ENCODE measurements at places on chromosomes 7 and 10. TPM values are rescaled to one million over a fixed set of nuclear protein-coding genes. Genes with fewer than 3 reads are reported as not detected.
A peak's percentile ranks its signal among the peaks of the same experiment; 100 is the strongest.

Gene PIK3CG
- 5.4 TPM for total RNA-seq

Gene ELAPOR2
- total RNA-seq = 1.2 TPM

Gene OR9A2
- total RNA-seq = not detected

Gene AGR2
- total RNA-seq = not detected

Gene PHYHIPL
- not detected for total RNA-seq

Gene GJD4
- not detected for total RNA-seq

Gene LOXL4
- 24.9 TPM for total RNA-seq

- peak; percentile 86 for DNase-seq
Measured at GRCh38 chr7:17625043-17625442, 315.3 kb downstream of the SNX13 start.

DNA sequence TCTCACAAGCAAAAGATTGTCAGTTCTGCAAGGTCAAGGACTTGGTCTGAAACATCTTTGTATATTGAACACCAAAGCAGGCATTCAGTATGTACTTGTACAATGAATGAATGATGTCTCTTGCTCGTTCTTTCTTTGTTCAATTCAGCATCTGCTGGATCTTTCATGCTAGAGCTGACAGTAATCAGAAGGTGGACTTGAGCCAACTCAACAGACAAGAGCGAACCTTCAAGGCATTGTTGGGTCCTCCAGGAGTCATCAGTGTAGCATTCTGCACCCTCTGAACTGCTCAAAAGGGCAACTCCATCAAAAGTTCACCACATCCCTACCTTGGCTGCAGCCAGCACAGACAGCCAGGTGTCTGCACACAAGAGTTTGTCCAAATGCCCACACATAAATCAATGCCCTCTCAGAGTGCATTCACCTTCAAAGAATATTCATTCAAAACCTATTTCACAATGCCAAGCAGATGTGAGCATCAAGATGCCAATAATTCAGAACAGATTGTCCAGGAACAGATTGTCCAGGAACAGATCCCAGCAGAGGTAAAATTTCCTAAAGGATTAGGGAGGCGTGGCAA, 386.7 kb downstream of the CALN1 start:
- DNase-seq = no peak

DNA sequence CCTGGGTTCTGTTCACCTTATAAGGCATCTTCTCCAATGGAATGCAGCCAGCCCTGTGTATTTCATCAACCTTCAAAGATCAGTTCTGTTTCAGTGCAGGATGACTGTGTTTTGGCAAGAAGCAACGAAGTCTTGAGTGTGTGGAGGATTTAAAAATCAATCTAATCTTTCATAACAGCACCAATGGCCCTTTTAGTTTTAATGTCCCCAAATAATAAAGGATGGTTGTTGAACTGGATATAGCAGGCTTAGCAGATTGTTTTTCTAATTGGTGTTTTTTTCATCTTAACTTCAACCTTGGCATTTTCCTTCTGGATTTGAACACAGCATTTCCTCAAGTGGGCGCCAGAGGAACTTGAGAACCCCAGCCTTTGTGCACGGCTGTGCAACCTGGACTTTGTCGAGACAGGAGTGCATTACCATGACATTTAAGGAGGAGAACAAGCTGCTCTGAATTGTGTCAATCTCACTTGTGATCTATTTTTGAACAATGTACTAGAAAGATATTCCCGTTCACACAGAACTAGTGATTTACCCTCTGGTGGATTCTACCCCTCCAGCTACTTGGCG, 313.3 kb upstream of the AKR1E2 start:
- peak; percentile 49 for DNase-seq

GRCh38 chr7:45955286-45955685, 34.2 kb upstream of the IGFBP3 start:
- no peak for DNase-seq

- DNase-seq = no peak
Measured at GRCh38 chr7:106287786-106288185, 3.0 kb upstream of the NAMPT start.

GRCh38 chr7:110612680-110613079, 478.2 kb upstream of the LRRN3 start:
- no peak for DNase-seq

GRCh38 chr10:77602231-77602912, 35.2 kb downstream of the KCNMA1 start:
- DNase-seq = no peak

DNA sequence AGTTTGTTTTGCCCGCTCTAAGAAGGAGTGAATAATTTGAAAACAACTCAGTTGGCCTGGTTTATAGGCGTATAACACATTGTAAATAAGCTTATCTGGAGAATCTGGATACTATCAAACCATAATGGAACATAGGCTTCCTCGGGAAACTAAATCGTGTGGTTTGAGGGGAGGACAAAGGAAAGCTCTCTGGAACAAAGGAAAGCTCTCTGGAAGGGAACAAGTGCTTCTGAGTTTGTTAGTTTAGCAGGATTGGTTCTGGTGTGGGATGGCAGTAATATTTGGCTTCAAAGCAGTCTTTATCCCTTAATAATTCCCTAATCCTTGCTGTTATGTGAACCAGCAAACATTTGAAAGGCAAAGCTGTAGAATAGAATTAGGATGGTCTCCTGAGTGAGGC, 15.0 kb upstream of the SLK start:
- DNase-seq = no peak

GRCh38 chr10:119333146-119333792, 125.9 kb downstream of the GRK5 start:
- DNase-seq = peak; percentile 85

GRCh38 chr7:78558566-78558965, 760.0 kb downstream of the PHTF2 start:
- no peak for DNase-seq

DNA sequence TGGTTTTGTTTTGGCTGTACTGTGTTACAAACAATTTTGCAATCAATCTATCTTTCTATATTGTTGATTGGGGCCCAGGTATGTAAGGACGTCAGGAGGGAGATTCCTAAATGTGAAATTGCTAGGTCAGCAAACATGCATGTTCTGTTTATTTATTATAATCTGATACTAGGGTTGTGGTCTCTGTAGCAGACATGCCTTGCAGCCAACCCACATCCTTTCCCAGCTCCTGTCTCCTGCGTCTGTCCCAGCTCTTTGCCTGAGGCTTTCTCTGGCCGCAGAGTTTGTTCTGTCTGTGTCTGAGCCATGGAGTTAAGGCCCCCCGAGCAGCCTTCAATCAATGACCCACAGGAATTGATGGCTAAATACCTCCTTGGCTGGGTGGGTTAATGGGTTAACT, 124.0 kb upstream of the ZEB1 start:
- no peak for DNase-seq

DNA sequence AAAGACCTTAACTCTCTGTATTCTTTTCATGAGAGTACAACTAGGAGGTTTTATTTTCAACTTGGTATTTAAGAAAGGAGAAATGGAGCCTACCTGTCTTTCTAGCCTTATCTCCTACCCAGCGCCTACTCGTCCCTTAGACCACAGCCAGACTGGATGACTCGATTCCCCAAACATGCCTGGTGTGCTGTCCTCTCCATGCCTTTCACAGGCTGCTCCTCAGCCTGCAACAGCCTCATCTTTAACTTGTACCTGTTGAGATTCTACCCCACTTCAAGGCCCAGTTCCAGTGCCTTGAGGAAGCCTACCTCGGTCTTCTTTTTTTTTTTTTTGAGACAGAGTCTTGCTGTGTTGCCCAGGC, 29.4 kb downstream of the CPA1 start:
- DNase-seq = no peak

- peak; percentile 74 for DNase-seq
Measured at GRCh38 chr7:105769901-105770628, 106.3 kb downstream of the ATXN7L1 start.

DNA sequence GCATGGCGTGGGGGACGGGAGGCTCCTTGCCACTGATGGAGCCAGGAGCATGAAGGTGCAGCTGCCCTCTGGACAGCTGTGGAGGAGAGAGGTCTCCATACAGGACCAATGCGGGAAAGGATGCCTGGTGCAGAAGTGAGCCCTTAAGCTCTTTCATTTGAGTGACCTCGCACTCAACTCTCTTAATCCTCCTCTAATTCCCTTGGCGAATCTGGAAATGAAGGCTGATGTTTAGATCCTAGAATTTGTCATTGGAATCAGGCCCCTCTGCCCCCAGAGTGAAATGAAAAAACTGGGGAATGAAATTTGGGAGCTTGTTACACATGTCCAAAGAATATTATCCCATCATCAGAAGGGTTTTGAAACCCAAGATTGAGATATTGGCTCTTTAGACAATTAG, 639.5 kb downstream of the LRMDA start:
- DNase-seq = no peak

- peak; percentile 7 for DNase-seq
Measured at GRCh38 chr10:95451568-95452524, 109.3 kb downstream of the SORBS1 start.

DNA sequence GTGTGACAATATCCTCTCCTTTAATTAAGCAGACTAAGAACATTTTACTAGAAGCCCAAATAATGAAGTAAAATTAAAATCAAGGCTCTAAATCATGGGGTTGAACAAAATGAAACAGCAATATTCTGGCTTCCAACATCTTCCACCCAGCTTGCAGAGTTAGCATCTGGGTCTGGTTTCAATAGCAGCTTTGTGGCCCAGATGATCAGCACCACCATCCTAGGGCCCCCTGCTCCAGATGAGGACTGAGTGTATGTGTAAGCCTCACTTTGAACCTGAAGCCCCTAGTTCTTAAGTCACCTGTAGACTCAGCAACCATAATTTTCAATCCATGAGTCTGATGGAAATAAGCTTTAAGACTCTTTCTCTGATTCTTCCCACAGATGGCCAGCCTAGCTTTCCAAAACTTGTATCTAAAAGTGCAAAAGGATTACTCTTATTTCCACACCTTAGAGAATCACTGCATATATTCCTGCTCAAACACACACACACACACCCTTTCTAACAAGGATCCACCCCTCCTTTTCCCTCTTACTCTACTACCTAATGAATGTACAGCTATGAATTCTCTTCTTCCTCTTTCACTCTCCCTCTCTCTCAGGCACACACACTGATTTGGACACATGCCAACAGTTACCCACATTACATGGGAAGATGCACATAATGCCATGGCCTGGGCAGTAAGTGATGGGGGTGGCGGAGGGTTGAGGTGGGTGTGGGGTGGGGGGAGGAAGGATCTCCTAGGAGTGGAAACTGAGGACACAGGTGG, 3.5 kb downstream of the DENND11 start:
- DNase-seq = no peak

DNA sequence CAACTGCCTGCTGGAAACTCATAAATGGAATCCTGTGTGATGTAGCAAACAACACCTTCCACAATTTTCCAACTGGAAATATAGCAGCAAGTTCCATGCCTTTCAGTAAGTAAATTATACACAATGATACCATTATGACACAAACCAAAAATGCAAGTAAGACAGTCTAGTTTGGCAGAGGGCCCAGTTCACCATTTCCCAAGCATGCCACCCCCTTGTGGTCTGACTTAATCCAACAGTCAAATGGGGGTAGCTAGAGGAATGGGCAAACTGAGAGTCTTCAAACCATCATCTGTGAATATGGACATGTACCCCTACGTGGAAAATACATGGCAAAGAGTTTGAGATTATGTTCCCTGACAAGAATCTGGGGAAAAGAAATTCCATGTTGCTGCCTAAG, 137.6 kb upstream of the VWC2 start:
- no peak for DNase-seq

- no peak for DNase-seq
Measured at GRCh38 chr7:17456541-17456940, 158.1 kb downstream of the AHR start.

- no peak for DNase-seq
Measured at GRCh38 chr7:571096-571717, 51.6 kb upstream of the PDGFA start.
